SHP77 (cell line): ENCODE measurements at places on chromosomes 1 and 21.

GRCh38 chr1:93695411-93696005 is 13.9 kb upstream of the BCAR3 start:
- DNase-seq: no peak

DNA sequence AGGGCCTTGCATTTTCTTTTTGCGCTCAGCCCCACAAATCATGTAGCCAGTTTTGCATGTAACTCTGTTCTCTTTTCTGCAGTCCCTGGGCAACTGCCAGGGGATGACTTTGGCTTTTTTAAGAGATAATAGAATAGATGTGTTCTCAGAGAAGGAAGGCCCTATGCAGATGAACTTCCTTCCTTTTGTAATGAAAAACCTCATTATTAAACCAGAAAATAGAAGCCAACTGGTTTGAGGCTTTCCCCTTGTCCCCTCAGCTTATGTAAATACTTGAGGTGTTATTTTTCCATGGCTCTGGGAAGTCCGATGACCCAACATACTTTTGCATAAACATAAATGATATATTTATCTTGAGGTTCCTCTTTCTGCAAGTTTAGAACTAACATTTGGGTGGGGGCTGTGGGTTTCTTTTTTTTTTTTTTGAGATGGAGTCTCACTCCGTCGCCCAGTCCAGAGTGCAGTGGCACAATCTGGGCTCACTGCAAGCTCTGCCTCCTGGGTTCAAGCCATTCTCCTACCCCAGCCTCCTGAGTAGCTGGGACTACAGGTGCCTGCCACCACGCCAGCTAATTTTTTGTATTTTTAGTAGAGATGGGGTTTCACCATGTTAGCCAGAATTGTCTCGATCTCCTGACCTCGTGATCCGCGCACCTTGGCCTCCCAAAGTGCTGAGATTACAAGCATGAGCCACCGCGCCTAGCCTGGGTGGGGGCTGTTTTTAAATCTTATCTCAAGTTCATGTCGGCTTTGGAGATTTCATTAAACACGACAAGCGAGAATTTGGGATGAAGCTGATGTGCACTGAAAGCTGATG is 14.4 kb upstream of the FCRL5 start:
- no peak for DNase-seq

- no peak for DNase-seq
Measured at GRCh38 chr1:203640723-203641502, 14.3 kb downstream of the ATP2B4 start.

- no peak for DNase-seq
Measured at GRCh38 chr1:62508187-62508758, 71.4 kb downstream of the USP1 start.

- no peak for DNase-seq
Measured at GRCh38 chr1:187294421-187295201, 465.9 kb downstream of the PLA2G4A start.

- no peak for DNase-seq
Measured at GRCh38 chr1:168698453-168698852, 30.6 kb downstream of the DPT start.

DNA sequence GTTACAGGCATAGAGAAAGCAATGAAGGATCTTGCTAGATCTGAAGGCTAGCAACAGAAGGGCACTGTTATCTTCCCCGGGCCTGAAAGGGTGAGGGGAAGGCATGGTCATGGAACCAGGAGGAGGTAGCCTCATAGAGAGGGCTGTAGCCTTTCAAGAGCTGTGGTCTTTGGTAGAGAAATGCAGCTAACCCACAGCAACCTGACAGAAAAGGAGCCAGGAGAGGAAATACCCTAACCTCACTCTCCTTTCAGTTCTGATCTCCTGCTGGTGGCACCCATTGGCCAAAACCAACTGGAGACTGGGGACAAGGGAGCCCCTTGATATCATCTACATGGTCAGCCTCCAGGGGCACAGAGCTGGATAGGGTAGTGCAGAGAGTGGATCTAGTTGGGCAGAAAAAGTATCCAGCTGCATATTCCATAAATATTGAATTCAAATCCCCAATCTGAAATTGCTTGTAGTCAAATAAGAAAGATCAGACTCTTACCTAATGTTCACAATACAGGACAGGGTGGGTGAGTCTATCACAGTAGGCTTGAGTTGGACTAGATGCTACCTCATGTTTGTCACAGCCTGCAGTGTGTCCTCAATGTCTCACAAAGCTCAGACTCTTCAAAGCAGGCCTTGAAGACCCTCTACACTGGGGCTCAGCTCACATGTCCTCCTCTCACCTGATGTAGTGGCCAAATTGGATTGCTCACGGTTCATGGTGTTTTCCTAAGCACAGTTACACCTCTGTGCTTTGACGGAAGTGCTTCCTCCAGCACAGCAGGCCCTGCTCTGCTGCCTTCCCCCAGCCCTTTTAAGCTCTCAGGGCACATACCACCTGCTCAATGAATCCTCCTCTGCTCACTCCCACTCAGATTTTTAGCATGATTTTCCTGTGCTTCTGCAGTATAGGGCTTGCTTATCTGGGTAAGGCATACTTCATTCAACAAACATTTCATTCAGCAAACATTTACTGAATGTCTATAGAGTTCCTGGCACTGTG is 74.1 kb upstream of the JUN start:
- peak; percentile 21 for DNase-seq

DNA sequence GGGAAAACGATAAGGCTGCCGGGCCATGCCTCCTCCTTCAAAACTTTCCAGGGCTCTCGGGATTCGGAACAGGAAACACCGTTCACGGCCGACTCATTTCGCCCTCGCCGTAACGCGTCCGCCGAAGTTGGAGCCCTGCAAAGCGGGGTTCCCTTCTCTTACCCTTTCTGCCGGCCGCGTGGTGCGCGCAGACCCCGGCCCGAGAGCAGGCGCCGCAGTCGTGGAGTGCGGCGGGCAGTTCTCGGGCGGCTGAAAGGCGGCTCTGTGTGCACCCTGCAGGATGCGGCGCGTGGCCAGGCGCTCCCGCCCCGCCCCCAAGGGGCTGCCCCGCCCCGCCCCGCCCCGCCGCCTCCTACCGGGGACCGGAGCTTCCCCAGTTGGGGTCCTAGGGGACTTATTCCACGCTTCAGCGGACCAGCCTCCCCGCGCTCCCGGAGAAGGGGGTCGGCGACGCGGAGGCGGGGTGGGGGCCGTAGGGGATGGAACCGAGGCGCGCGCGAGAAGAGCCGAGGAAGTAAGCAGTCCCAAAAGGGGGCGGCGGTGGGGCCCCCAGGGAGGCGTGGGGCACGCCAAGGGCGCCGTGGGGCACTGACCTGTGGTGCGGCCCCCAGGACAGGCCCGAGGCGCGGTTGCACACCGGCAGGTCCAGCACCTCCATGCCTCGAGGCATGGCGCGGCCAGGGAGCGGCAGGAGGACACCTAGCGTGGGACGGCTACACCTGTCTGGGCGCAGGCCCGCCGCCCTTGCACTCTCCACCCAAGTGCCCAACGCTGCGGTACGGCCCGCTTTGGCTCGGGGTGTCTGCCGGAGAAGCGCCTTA is at the start of gene MCOLN2:
Gene MCOLN2, minus strand, starts transcription at position 268 of the 821 bp plus-strand sequence. Its CDS starts 241 bp downstream, at position 27.
- DNase-seq: no peak
